ENCODE measurements at places on chromosomes 7 and 10. TPM values are rescaled to one million over a fixed set of nuclear protein-coding genes. Genes with fewer than 3 reads are reported as not detected.

GRCh38 chr7:27526611-27527347, 135.9 kb downstream of the HIBADH start:
- DNase-seq: no peak
- H3K4me1 ChIP-seq: no peaks in the 10 kb centered on the region
- peaks cover 15% of the 10 kb centered on the region for H3K36me3 ChIP-seq

DNA sequence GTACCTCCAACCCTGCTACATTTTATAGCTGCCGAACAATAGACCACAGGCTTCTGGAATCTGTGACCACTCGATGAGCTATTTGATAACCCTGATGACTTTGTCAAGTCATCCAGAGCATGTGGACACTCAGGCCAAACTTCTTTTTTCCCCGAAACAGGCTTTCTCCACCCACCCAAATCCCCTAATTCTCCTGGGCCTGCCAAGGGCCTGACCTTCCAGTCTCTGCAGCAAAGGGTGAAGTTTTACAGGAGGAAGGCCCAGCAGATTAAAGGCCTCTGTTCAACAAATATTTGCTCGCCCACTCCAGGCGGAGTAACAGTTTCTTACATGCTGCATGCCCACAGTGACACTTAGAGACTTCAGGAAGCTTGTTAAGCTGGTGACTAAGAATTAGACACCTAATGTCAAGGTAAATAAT, 2.0 kb downstream of the JCAD start:
- peak overlapping the region; percentile 76 for H3K4me3 ChIP-seq
- peak; percentile 50 for DNase-seq
- no peaks in the 10 kb centered on the region for H3K27me3 ChIP-seq
- peak overlapping the region; percentile 56 for H3K27ac ChIP-seq
- H3K4me1 ChIP-seq: peaks cover 63% of the 10 kb centered on the region

- DNase-seq: peak; percentile 33
- H3K4me3 ChIP-seq: peak overlapping the region; percentile 75
- no peaks in the 10 kb centered on the region for H3K36me3 ChIP-seq
- peaks cover 6% of the 10 kb centered on the region for H3K4me1 ChIP-seq
- peaks cover 55% of the 10 kb centered on the region for H3K27me3 ChIP-seq
- no peak overlapping the region for H3K27ac ChIP-seq
Measured at GRCh38 chr7:121873289-121874194, 581 bp downstream of the PTPRZ1 start.

- no peaks in the 10 kb centered on the region for H3K36me3 ChIP-seq
- no peaks in the 10 kb centered on the region for H3K4me1 ChIP-seq
- H3K27ac ChIP-seq: no peak overlapping the region
- no peak for DNase-seq
- H3K27me3 ChIP-seq: peaks cover 9% of the 10 kb centered on the region
Measured at GRCh38 chr7:155138204-155138603, 68.1 kb downstream of the HTR5A start.

SLC16A9 gene
- not detected for total RNA-seq

NKX2-3 gene
- not detected for total RNA-seq

TMEM236 gene
- total RNA-seq: 0.11 TPM

Measured in GM23248 (cell line).